ENCODE measurements at places on chromosomes 16 and 17.

DNA sequence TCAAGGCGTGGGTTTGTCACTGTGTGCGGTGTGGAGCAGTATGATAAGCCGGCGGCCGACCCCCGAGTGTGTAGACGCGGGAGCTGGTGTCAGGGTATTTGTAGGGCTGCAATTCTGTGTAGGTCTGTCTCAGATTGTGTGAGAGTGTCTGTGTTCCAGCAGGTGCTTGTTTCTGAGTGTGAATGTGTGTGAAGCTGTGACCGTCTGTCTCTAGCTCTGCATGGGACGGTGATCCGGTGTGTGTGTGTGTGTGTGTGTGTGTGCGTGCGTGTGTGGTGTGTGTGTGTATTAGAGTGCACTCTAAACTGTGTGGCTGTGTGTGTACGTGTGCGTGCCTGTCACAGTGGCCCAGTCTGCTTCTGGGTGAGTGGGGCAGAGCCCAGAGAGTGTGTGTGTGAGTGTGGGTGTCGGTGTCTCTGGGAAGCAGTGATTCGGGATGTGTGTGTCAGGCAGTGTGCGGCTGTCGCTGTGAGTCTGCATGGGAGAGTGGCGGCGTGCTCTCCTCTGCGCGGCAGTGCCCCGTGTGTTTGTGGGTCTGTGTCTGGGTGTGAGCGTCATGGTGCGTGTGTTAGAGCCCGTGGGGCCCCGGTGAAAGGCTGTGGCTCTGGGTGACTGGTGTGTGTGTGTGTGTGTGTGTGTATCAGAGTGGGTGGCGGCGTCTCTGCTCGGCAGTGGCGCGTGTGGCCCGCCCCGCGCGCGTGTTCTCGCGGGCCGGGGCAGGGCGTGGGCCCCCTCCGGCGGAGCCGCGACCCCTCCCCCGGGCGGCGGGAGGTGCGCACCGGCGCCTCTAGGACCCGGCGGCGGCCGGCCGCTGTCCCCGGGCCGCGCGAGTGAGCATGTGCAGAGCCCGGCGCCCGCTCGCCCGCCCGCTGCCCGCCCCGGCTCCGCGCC is at the start of gene WSCD1:
TSS of gene WSCD1 (plus strand) at position 841 of the 891 bp plus-strand sequence. CDS start 10,280 bp downstream, outside the sequence.
- no peak for DNase-seq

DNA sequence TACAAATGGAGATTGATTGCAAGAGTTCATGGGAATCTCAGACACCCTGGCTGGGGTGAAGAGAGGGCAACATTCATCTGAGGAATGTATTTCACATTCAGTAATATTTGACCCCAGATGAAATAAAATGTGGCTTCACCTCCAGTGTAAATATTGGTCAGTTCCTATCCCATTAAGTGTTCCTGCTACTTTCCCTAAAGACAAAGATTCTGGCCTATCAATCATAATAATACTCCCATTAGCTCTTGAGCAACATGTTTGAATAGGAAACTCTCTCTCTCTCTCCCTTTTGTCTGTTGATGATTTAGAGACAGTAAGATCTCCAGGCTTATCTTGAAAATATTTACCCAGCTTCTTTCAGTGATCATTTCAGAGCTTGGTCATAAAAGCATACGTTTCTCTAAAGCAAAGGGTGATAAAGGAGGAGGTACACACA is 70.1 kb downstream of the KCNJ2 start:
- no peak for DNase-seq

DNA sequence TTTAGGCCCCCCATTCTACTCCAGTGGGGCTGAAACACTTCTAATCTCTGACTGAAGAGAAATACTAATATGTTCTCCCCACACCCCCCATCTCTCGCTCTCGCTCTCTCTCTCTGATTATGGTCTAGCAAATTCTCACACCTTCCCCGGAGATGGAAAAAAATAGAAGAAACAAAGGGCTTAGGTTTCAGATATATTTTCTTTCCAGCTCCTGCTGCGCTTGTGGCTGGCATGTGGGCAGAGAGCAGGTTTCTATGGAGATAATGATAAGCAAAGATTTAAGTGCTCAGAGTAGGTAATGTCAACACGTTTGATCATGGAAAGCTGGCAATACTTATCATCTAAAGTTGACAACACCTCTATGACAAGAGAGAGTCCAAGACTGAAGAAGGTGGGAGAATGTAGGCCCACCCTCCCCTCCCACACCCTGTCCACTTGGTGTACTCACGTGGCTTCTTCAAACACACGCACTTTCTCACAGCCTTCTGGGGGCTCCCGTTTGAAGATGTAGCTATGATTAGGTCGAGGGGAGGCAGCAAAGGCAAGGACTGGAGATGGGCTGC is 8.0 kb upstream of the SLC35B1 start:
- no peak for DNase-seq

GRCh38 chr16:73189136-73189535 is 141.2 kb upstream of the ZFHX3 start:
- DNase-seq: no peak
